ENCODE measurements at places on chromosomes 5 and 9.

DNA sequence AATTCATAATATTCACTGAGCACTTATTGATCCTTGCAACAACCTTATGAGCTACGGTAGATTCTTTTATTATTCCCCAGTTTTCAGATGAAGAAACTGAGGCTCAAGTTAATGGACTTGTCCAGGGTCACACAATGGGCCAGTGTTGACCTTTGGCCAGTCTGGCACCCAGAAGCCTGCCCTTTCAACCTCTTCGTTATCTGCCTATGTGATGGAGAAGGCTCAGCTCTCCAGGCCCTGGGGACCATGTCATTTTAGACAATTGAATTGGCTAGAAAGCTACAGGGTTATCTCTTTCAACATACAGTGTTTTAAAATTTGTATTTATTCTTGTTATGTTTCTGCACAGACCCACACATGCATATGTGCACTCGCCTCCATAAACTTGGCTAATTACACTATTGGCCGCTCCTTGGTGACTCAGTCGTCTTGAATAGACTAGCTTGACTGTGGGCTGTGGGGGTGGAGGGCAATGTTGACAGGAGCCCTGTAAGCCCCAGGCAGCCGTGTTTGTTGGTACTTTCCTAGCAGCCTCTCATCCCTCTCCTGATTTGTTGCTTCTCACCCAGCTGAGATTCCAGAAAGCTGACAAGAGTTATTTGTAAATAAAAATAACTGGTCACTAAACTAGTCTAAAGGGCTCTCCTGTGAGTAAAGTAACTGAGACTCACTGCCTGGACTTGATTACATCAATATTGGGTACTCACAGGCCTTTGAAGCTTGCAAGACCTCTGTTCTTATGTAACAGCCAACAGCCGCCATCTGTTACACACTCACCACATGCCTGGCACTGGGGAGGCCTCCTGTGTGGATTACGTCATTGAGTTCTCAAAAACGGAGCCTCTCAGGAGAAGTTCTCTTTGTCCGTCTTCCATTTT, 8.5 kb upstream of the ANGPTL2 start:
- DNase-seq: no peak

GRCh38 chr9:111961009-111961408, 64.4 kb downstream of the UGCG start:
- DNase-seq: peak; percentile 39

GRCh38 chr9:124868511-124869465, 6.9 kb downstream of the ARPC5L start:
- DNase-seq: peak; percentile 54

DNA sequence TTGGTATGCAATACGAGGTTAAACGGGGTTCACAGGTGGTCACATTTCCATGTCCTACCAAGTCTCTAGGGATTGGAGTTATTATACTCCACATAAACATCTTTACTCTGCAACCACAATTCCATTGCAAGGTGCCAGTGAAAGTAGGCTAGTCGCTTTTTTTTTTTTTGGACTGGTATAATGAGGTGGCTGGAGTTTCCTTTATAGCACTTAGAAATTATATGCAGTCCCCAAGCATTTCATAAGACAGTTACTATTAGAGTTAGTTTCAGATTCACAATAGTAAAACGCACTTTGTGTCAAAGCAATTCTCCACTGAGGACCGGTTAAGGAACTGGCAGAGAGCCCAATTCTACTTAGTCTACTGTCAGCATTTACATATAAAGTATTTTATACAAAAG, 1.4 kb downstream of the MEF2C start:
- no peak for DNase-seq

DNA sequence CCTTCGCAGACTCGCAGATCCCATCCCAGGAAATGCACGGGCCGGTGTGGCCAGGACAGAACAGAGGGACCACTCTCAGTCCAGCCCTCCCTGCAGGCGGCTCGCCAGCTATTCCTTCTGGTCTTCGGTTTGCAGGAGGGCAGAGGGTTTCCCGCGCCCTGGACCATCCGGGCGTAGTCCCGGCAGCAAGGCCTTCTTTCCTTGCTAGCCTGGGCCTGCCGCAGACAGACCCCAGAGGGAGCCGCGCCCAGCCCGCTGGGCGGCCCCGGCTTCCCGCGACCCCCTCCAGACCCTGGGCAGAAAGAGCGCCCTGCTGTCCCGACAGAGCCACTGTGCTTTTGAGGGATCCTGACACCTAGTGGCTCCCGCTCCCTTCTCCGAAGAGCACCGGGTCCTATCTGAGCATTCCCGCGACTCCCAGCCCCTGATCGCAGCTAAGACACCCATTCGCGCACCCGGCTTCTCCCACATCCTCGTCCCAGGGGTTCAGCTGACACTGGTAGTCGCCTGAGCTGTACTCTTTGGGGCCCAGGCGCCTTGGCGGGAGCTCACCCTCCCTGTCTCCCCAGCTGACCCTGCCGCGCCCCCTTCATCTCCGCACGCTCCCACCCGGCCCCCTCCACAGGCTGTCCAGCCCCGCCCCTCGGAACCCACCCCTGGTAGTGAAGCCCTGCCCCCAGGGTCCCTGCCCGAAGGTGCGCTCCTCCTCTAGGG, 1.1 kb downstream of the CFAP90 start:
- DNase-seq: no peak

DNA sequence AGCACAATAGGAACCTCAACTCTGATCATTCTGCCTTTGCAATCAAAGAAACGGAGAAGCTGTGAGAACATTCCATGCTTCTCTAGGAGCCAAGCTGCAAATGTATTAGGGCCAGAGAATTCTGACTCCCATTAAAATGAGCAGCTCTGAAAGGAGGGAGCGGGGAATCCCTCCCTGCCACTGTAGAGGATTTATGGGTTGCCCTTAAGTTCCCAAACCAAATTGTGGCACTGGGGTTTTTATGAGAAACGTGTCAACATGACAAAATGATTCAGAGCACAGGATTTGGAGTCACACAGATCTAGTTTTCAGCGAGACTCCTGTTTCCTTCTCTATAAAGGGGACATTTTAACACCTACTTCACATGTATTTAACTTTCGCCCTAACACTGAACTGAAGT, 1.8 kb downstream of the IL6ST start:
- DNase-seq: no peak

DNA sequence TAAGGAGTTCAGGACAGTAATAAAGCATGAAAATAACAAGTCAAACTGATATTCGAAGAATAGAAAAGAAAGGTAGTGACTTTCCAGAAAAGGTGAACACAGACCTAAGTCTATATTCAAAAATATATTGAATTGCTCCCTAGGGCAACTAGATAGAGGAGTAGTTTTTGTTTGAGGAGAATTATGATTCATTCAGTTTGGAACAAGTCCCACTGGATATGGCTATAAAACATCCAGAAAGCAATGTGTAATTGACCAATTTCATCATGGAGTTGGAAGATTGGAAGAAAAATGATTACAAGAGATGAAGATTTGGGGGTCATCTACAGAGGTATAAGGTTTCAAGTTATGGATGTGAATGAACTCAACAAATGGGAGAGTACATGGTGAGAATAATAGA, 117.5 kb upstream of the ZNF462 start:
- DNase-seq: no peak

DNA sequence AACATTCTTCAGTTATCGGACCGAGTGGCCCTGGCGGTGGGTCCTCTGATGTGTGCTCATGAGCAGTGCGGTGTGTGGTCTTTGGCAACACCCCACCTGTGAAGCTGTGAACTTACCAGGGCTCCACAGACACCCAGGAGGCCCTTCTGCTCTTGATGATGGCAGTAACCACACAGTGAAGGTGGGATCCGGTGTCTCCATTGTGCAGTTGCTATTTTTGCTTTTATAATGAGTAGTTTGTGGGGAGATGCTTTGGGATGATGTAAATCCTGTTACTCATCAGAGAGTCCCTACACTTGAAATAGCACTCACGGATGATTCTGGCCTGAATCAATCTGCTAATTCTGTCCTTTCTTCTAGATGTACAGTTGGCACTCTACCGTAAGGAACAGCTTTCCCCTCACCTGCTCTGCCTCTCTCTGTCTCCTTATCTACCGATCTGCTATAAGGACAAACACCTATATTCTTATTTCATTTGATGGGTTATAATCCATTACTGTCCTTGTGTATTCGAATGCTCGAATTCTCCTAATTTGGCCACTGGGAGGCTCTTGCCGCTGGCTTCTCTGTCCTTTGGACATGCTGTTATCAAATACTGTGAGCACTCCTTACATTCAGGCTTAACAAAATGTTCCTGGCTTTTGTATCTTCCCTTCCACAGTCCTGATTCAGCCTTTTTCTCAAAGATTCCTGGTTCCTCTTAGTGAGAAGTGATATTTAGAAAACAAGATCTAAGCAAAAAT, 20.2 kb downstream of the ATPSCKMT start:
- DNase-seq: no peak

DNA sequence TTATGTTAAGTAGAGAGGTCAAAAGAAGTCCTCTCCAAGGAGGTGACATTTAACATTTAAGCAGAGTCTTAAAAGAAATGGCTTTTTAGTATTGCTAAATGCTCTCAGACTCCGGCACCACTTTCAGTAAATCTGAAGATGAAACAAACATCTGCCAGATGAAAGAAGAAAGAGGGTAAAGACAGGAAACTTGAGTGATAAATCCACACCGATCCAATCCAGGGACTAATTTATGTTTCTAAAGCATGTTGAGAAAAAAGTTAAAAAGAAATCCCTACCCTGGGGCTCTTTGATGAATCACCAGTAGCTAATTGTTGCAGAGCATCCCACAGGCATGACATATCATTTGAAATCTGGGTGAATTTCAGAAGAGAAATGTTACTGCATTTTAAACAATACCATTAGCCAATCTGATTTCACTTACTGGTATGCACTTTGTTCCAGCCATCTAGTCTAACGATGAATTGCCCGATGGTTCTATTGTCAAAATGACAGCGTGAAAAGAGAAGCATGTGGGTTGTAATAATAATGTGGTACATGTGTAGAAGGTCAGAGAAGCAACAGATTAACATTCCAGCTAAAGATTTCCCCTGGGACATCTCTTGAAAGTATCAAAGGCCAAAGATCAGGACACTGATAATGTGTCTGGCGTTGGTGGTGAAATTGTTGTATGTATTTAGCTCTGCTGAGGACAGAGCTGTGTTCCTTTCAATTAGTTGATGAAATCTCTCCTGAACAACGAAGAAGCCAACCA, 485.7 kb downstream of the CSNK1G3 start:
- DNase-seq: no peak

- no peak for DNase-seq
These were observed 126.2 kb downstream of the MAPKAP1 start for GRCh38 chr9:125580701-125581286.

- no peak for DNase-seq
These were observed 4.3 kb upstream of the RNF44 start for GRCh38 chr5:176541338-176542134.

- no peak for DNase-seq
These were observed 134.4 kb downstream of the CACNA1B start for GRCh38 chr9:138011951-138012500.
